ENCODE measurements at places on chromosomes 1 and 21. TPM values are rescaled to one million over a fixed set of nuclear protein-coding genes. Genes with fewer than 3 reads are reported as not detected.

The OR2T4 gene
- total RNA-seq, result not detected

The TMPRSS3 gene
- not detected for total RNA-seq

The LMX1A gene
- not detected for total RNA-seq

The GPR153 gene
- 17.0 TPM for total RNA-seq

The CSF3R gene
- total RNA-seq, result 34.7 TPM

DNA sequence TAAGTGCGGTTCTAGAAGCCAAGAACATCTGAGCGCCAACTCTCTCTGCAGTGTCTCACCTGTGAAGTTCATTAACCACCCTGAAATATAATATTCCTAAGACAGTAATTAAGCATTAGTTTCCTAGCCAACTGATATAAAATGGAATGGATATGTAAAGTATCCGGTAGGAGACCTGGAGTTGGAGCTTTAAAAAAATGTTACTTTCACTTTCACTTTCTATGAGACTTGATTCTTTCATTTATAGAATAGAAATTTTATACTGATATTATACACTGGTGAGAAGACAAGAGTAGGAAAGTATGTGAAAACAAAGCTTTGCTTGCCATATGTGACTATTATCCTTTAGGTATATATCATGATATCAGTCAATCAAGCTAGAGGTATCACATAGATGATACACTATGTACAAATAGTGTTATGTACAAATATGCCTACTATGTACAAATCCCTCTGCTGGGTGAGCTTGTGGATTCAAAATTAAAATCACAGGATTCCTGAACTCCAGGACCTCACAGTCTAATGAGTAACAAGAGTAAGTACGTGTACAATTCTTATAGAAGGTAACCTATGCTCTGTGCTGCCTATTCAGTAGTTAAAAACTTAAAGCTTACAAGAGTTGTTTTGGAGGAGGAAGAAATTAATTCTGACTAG is 934.2 kb downstream of the TTLL7 start:
- H3K27ac ChIP-seq, result no peak overlapping the region
- no peaks in the 10 kb centered on the region for H3K36me3 ChIP-seq
- H3K27me3 ChIP-seq, result no peaks in the 10 kb centered on the region
- no peak overlapping the region for H3K4me3 ChIP-seq

- no peaks in the 10 kb centered on the region for H3K27me3 ChIP-seq
- no peaks in the 10 kb centered on the region for H3K36me3 ChIP-seq
- no peaks in the 10 kb centered on the region for H3K4me1 ChIP-seq
- H3K27ac ChIP-seq, result no peak overlapping the region
These were observed 7.3 kb upstream of the HUNK start for GRCh38 chr21:31865429-31865970.

DNA sequence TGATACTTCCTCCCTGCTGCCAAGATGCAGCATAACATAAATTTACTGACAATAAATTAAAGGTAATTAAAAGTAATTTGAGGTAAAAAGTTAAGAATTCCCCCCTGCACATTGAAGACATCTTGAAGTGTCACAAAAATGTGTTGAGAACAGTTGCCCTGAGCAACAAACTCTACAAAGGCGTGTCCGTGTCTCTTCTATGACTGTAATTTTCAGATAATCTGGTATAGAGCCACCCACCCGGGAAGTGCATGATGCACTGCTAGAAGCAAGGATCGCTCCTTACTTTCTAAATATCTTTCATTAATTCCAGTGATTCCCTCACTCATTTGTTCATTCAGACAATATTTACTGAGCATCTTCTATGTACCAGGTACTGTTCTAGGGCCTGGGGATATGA is 11.0 kb upstream of the CASQ1 start:
- H3K4me1 ChIP-seq, result no peaks in the 10 kb centered on the region
- no peak overlapping the region for H3K4me3 ChIP-seq

GRCh38 chr1:197606168-197606845 is 169.0 kb downstream of the DENND1B start:
- H3K27me3 ChIP-seq, result no peaks in the 10 kb centered on the region
- no peak for DNase-seq
- H3K36me3 ChIP-seq, result no peaks in the 10 kb centered on the region

DNA sequence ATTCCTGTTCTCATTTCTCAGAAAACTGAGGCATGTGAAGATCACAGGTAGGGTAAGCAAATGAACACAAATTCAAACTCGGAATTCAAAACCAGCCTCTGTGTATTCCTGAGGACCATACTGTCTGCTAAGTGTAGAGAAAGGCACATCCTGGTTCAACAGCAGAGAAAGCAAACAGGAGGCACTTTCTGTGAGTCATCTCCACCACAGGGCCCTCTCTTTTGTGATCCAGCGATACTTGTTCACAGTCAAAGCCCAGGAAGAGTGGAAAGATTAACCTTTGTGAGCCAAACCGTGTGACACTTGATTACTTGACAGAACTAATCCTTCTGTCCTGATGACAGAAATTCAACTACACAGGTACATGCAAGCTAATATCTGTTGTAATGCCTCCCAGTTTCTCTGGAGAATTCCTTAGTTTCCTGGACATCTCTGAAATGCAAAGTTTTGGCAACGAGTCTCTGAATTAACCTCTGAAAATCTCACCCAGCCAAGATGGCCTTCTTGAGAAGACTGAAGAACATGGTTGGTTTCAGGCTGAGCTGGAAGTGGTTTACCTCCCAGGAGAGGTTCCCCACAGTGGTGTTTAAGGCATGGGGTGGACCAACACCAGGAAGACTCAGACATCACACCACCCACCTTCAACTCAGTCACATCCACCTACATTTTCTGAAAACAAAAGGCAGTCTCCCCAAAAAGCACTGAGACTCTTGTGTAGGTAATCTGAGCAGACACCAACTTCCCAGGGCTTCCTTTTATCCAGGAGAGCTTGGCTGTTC is 98.2 kb upstream of the ERG start:
- H3K27me3 ChIP-seq, result no peaks in the 10 kb centered on the region
- peaks cover 6% of the 10 kb centered on the region for H3K4me1 ChIP-seq
- H3K27ac ChIP-seq, result peak overlapping the region; percentile 14
- DNase-seq, result no peak

- DNase-seq, result no peak
- H3K27ac ChIP-seq, result no peak overlapping the region
- no peak overlapping the region for H3K4me3 ChIP-seq
- no peaks in the 10 kb centered on the region for H3K4me1 ChIP-seq
- no peaks in the 10 kb centered on the region for H3K36me3 ChIP-seq
These were observed 593.4 kb downstream of the PTPRU start for GRCh38 chr1:29829448-29830344.

DNA sequence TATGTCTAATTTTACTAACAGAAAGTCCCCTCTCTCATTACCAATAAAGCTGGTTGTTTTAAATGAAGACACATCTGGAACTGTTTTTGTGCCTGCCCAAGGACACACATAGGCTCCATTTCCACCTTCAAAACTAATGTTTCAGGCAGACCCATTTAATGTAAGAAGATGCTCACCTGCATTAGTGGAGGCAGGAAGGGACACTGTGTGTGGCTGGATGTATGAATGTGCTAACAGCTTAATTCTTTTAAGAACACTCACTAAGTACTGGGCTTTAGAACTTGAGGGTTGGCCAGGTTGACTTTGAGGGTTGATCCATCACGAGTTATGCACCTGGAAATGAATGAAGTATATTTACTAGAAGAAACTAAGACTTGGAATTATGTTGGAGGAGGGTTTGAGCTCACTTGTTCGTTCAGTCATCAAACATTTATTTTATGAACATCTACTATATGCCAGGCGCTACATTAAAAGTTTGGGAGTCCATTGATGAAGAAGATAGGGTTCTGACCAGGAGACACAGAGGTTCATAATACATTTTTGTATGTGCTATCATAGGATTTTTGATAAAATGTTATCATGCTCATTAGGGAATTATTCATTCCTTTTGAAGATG is 5.4 kb downstream of the JUN start:
- H3K4me3 ChIP-seq, result no peak overlapping the region
- H3K36me3 ChIP-seq, result no peaks in the 10 kb centered on the region
- DNase-seq, result no peak
- H3K27ac ChIP-seq, result peak overlapping the region; percentile 17

GRCh38 chr1:16196874-16197273 is 15.6 kb downstream of the ARHGEF19 start:
- no peaks in the 10 kb centered on the region for H3K36me3 ChIP-seq
- no peaks in the 10 kb centered on the region for H3K27me3 ChIP-seq
- no peak overlapping the region for H3K27ac ChIP-seq
- H3K4me3 ChIP-seq, result no peak overlapping the region
- no peaks in the 10 kb centered on the region for H3K4me1 ChIP-seq

GRCh38 chr21:36861595-36862323 is 104.7 kb downstream of the HLCS start:
- H3K4me3 ChIP-seq, result no peak overlapping the region
- no peaks in the 10 kb centered on the region for H3K36me3 ChIP-seq
- no peak overlapping the region for H3K27ac ChIP-seq
- H3K27me3 ChIP-seq, result no peaks in the 10 kb centered on the region

DNA sequence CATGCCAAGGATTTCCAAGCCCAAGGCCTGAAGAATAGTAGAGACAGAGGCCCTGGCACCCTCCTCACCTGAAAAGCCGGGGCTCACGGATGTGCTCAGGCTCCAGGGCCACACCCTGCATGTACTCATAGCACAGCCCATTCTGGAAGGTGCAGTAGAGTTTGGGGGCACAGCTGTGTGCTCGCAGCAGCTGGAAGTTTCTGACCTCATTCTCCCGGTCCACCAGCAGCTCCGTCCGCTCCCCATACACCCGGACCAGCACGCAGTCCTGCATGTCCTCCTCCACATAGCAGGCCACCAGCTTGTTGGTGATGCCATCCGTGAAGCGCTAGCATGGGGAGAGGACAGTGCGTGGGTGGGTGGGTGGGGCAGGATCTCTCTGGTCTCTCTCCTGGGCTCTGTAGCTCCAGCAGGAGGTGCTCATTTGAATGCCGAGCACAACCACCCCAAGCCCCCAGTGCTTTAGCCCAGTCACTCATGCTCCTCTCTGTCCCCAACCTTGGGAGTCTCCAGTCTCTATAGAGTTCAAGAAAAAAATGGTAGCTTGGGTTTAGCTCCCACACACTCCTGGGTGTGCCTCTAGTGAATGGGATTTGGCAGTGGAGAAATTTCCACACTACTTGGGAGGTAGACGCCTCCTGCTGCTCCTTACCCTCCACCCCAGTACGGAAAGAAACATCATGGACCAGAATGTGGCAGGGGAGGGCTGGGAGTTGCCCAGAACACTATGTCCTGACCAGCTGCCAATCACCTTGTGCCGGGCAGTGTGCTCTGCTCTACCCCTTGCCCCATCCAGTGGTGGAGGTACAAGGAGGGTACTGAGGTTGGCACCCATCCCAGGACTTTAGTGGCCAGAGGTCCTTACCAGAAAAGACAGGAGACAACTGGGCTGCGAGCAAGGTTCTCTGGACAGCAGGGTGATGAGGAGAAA is 1.9 kb downstream of the ETNK2 start:
- no peaks in the 10 kb centered on the region for H3K36me3 ChIP-seq
- H3K4me1 ChIP-seq, result no peaks in the 10 kb centered on the region
- H3K4me3 ChIP-seq, result no peak overlapping the region
- no peak for DNase-seq
- H3K27me3 ChIP-seq, result no peaks in the 10 kb centered on the region
- H3K27ac ChIP-seq, result no peak overlapping the region

- H3K4me1 ChIP-seq, result peaks cover 3% of the 10 kb centered on the region
- H3K27me3 ChIP-seq, result no peaks in the 10 kb centered on the region
- H3K36me3 ChIP-seq, result no peaks in the 10 kb centered on the region
- no peak overlapping the region for H3K4me3 ChIP-seq
- no peak overlapping the region for H3K27ac ChIP-seq
These were observed 15.5 kb downstream of the PRRC2C start for GRCh38 chr1:171500803-171501202.
